ENCODE measurements at places on chromosomes 2 and 18.

GRCh38 chr2:33014268-33014667, 67.5 kb downstream of the LTBP1 start:
- DNase-seq = no peak

DNA sequence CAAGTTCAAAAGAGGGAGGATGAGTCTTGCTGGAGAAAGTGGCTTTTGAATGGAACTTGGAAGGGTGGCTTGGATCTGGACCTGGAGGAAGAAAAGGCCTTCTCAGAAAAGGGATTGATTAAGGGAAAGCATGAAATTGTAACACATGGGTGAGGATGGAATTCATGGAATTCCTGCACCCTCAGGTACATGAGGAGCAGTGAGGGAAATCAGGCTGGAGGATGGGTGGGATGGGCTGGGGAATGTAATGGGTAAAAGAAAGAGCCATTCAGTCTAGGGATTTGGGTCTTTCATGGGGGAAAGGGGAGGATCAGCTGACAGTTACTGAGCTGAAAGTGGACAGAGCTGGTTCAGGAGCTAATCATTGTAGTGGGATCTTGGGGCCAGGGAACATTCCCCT, 51.2 kb upstream of the HAAO start:
- DNase-seq = no peak

- no peak for DNase-seq
Observed at GRCh38 chr2:65199891-65200290, 27.7 kb upstream of the ACTR2 start.

- DNase-seq = no peak
Observed at GRCh38 chr2:241068942-241069810, 32.9 kb downstream of the MTERF4 start.

- DNase-seq = no peak
Observed at GRCh38 chr2:83487451-83487850, 971.6 kb downstream of the SUCLG1 start.

DNA sequence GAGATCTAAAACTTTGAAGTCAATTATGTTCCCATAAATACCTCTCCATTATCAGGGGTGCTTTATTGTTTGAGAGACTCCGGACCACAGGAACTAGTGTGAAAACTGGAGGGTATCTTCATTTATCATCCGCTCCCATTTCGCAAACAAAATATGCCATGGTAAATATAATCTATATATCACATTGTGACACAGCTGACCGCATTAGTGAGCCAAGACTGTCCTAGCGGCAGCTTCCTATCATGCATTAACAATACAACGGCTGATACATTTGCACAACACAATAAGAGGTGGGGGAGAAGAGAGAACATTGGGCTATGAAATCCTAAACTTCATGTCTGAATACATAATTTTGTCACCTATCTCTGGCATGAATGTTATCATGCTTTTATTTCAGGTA, 29.5 kb downstream of the BCL11A start:
- no peak for DNase-seq

GRCh38 chr2:151306621-151307020, 17.2 kb upstream of the NMI start:
- no peak for DNase-seq

- no peak for DNase-seq
Observed at GRCh38 chr2:233418761-233419546, 64.7 kb downstream of the DGKD start.

GRCh38 chr2:19046986-19047780, 311.2 kb downstream of the OSR1 start:
- DNase-seq = no peak

DNA sequence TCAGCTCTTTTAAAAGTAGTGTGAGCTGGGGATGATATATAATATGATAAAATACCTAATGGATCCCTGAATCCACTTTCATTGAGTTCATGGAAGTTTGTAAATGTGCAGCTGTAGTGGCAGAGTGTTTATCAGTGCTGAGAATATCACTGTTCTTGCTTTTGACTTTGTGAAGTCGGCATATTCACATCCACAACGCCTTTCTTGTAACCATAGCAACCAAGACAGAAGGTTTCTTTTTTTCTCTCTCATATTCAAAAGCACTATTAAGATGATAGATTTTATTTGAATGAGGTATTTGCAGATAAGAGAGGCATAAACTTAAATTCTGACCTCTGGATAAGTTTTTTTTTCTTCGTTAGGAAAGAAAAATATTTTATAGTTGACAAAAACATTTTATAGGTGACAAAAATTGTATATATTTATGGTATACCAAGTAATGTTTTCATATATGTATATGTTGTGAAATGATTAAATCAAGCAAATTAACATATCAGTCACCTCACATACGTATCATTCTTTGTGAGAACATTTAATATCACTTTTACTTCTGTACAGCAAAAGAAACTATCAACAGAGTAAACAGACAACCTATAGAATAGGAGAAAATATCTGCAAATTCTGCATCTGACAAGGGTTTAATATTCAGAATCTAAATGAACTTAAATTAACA, 130.0 kb downstream of the PLCL1 start:
- no peak for DNase-seq

DNA sequence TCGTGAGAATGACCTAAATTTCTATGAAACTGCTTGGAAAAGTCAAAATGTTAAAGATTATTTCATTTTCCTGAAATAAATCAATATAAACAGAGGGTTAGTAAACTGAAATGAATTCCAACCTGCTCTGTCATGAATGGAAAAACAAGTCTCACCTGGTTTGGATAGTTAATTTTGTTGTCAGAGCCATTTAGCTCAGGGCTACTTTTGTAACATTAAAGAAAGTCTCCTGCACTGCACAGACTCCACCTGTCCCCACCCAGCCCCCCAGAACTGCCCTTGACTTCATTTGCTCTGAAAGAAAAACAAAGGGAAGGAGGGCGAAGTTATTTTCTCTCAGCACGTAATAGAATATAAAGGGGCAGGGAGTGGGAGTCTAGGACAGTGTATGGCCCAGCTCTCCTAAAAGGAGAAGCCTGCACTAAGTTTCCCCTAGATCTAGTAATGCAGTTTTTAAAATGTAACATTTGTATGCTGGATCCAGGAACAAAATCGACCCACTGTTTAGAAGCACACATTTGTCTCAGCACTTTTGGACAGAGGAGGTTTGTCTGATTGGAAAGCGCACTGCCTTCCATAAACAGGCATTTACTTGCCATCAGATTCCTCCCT, 54.2 kb upstream of the ACSL3 start:
- no peak for DNase-seq
